ENCODE measurements at places on chromosomes 6 and 20.

- DNase-seq = no peak
Observed at GRCh38 chr6:165689699-165690098, 26.7 kb upstream of the PDE10A start.

DNA sequence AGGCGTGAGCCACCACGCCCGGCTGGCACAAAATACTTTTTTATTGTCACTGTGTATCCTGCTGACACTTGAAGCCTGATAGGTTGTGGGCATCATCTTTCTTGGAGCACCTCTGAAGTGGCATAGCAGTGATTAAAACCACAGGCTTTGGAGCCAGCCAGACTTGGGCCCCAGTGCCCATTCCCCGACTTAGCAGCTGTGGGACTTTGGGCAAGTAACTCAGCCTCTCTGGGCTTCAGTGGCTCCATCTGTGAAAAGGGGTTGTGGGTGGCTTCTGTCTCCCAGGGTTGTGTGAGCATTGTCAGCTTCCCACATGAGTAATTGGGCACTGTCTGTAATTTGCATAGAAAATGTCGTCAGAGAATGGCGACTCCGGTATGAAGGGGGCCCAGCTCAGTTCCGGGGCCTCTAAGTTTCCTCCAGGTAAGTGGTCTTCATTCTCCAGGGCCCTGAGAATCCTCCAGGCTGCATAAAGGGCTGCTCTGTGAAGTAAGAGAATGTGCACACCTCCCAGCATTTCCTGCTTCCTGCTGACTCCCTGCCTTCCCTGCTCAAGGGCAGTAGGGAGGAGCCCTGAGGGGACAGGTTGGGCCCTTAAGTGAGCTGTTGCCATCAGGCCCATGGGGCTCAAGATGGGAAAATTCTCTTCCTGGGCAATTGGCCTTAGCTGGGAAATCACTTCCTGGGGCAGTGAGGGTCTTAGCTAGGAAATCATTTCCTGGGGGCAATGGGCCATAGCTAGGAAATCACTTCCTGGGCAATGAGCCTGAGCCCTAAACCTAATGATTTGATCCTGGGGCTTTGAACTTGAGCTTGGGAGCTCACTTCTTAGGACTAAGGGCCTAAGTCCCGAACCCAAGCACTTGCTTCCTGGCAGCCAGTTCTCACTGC is 27.2 kb downstream of the ARHGAP40 start:
- no peak for DNase-seq

DNA sequence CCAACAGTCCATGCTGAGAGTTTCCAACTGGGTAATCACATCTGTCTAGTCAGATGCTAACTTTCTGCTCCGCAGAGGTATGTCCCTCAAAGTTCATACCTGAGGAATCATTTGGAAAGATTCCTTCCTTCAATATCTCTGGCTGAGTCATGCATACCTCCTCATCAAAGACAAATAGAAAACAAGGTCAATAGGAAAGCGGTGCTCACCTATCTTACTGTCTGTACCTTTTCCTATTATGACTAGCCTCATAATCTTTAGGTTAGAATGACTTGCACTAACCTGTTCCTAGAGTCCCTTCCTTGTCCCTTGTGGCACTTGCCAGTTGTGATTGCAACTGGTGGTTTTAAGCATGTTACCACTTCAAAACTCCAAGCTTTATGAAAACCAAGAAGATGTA is 78.2 kb upstream of the PTPRK start:
- no peak for DNase-seq

GRCh38 chr6:156029286-156029985 is 573.8 kb upstream of the NOX3 start:
- no peak for DNase-seq

- DNase-seq = no peak
Observed at GRCh38 chr6:145031001-145031400, 704.3 kb downstream of the EPM2A start.

DNA sequence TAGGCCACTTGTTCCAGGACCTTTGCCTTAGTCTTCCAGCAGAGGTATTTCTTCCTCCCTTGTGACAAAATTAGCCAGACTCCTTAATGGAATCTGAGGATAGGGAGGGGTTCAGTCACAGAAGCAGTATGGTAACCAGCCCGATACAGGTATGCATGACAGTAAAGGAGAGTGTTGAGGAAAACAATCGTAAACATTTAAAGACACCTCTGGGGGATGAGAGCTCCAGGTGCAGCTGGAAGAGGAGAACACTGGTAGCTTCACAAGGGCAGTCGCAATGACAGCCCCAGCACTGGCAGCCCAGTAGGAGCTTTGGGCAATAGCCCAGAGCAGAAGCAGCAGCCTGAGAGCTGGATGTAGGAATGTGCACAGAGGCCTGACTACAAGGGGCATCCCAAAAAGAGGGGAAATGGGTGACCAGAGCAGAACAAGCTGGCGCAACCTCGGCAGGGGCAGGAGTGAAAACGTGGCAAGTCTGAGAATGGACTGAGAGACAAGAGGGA is 344.9 kb upstream of the JAG1 start:
- DNase-seq = no peak

DNA sequence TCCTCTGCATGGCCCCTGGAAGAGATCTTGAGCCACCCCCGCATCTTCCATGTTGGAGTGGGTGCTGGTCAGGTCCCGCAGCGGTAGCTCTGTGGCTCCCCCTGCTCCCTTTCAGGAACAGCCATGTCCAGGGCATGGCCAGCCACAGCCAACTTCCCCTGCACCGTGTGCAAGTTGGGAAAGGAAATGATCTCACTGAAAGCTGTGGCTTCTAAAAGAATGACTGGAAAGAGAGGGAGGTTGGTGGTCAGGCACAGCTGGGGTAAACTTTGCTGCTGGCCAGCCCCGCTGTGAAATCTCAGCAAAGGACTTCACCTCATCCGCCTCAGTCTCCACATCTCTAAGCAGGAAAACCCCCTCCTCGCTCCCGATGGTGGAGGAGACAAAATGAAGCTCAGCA is 153.6 kb upstream of the CST7 start:
- peak; percentile 22 for DNase-seq

DNA sequence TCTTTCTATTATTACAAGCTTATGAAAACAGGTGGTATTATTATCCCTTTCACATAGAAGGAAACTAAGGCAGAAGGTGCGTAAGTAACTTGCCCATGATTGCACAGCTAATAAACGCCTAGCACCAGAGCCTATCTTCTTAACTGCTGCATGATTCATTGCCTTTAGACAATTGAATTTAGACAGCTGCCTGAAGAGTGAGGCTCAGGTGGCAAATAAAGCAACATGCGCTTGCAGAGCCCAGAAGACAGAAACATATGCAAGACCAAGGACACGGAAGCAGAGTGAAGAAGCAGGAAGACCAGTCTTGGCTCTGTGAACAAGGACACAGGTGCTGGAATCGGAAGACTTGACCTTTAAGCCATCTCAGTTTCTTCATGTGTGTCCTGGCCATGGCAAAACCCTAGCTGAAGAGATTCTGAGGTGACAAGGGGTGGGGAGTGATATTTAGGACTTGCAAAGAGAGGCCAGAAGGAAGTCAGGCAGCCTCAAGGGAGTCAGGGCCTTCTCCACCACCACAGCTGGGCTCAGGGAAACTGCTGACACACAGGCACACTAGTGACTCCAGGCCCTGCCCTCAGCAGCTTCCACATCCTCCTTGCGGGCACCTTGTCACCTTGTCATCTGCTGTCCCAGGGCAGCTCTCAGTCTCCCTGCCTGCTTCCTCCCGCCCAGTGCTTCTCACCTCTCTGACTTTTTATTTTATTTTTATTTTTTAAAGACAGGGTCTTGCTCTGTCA is 91.7 kb upstream of the SLC22A16 start:
- DNase-seq = peak; percentile 39

GRCh38 chr20:45836841-45837240 is 3.2 kb downstream of the SNX21 start:
- no peak for DNase-seq

DNA sequence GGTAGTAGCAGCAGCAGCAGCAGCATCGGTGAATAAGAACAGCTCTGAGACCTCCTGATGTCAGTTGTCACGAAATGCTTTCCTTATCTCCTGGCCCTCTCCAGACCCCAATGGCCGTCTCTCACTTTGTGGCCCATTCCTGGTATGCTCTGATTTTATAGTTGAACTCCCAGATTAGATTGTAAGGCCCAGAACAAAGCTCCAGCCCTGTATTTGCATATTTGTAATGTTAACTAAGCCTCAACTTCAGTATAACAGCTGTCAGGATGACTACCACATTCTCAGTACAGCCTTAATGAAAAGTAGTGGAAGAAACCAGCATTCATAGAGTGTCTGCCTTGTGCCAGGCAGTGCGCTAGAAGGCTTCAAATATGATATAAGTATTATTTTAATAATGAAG is 180.9 kb downstream of the SASH1 start:
- peak; percentile 80 for DNase-seq

GRCh38 chr6:15461127-15461944 is 201.5 kb downstream of the DTNBP1 start:
- DNase-seq = no peak

GRCh38 chr6:47655719-47656595 is 42.4 kb upstream of the ADGRF4 start:
- peak; percentile 69 for DNase-seq

GRCh38 chr6:29490055-29490454 is 2.3 kb upstream of the MAS1L start:
- DNase-seq = no peak

GRCh38 chr6:158284876-158285655 is 27.2 kb upstream of the TULP4 start:
- no peak for DNase-seq

- no peak for DNase-seq
Observed at GRCh38 chr6:70219943-70220613, 82.8 kb downstream of the COL9A1 start.

DNA sequence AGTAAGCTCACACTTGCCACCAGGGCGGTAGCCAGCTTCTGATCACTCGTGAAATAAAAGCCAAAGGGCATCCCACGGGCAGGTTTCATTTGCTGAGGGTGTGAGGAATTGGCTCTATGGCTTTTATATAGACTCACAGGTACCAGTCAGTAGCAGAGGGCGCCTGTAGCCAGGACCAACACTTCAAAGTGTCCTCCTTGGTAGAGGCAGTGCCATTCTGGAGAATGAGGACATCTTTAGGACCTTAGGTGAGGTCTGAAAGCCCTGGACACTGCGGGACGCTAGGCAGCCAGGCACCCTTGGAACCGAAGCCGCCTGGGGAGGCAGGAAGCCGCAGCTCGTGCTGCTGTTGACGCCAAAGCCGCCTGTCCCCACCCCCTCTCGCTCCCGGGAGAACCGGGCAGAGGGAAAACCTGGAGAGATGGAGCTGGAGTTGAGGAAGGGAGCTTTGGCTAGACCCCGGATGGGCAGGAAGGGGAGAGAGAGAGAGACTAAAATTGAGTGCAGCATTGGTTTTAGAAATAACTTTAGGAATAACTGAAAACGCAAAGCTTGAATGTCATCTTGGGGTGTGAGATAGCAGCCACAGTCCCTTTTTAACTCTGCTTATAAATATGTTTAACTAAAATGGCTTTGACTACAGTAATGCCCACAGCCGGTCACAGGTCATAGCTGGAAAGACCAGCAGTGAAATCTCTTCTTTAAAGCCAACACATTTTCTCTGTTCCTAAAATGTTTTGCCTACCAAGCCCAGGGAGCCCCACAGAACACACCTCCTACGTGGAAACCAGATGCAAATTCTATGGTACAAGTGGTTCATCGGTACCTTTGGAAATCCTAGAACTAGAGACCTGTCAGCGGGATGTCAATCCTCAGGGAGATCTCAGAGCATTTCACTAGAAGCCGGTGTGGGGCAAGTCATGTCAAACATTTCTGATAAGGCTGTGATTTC is 128.5 kb upstream of the CDYL start:
- DNase-seq = peak; percentile 85

DNA sequence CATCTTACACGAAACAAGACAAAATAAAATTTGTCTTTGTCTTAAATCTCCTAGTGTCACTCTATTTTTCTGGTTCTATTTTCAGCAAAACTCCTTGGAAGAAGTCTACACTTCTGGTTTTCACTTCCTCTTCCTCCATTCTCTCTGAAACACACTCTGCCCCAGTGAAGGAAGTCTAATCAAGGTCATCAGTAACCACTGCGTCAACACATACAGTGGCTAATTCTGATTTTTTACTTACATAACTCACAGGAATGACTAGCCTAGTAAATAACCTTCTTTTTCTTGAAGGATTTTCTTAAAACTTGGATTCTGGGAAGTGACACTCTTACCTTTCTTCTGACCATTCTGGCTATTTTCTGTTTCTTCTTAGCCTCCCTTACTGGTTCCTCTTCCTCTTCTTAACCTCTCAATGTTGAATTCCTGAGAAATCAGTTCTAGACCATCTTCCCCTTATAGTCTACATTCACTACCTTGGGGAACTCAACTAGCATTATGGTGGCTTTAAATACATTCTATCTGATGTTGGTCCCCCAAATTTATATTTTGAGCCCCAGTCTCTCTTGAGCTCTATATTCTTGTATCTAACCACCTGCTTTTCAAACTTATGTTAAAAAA is 37.5 kb downstream of the AIG1 start:
- DNase-seq = no peak

GRCh38 chr20:58349570-58349969 is 39.5 kb upstream of the VAPB start:
- peak; percentile 82 for DNase-seq

- DNase-seq = peak; percentile 19
Observed at GRCh38 chr20:62002882-62003480, 62.7 kb downstream of the TAF4 start.

DNA sequence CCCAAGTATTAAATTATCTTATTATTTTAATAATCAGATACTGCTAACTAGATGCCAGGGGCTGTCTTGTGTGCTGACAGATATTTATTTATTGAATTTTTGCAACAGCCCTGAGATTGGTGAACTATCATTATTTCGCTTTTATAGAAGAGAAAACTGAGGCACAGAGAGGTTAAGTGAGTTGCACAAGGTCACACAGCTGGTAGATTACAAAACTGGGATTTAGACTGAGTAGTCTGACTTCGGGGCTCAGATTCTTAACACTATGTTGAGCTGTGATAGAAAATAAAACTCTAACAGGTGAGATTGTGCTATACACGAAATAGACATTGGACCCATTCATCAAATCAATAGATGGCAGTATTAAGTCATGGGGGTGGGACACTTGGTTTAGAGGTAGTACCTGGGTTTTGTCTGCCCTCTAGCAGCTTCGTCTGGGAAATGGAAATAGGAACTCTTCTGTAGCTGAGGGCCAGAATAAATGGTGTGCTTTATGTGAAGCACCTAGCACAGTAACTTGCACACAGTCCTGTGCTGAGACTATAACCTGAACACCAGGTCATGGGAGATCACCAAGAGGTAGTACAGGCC is 113.4 kb downstream of the B3GAT2 start:
- DNase-seq = no peak

- DNase-seq = peak; percentile 38
Observed at GRCh38 chr6:29651413-29652197, 5.3 kb upstream of the MOG start.

- DNase-seq = no peak
Observed at GRCh38 chr20:17083738-17084137, 143.1 kb upstream of the PCSK2 start.

- DNase-seq = no peak
Observed at GRCh38 chr6:147707524-147707923, 199.0 kb downstream of the SAMD5 start.

DNA sequence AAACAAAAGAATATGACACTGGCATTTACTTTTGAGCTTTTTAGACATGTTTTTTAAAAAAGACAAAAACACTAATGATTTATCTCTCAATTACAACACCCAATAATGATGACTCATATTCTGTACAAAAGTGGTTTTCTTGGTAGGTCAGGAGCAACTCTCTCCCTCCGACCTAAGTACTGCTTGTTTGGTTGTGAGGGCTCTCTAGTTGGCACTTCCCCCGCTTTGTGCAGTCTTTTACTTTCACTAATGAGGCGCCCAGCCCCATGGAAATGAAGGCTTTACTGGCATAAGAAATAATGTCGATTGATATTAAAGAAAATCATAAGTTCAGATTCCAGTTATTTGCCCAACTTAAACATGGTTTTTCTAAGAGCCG is 1.3 kb downstream of the KPNA5 start:
- peak; percentile 15 for DNase-seq

Data from myocyte (in vitro differentiated cells).